ENCODE measurements at places on chromosomes 2 and 18.

DNA sequence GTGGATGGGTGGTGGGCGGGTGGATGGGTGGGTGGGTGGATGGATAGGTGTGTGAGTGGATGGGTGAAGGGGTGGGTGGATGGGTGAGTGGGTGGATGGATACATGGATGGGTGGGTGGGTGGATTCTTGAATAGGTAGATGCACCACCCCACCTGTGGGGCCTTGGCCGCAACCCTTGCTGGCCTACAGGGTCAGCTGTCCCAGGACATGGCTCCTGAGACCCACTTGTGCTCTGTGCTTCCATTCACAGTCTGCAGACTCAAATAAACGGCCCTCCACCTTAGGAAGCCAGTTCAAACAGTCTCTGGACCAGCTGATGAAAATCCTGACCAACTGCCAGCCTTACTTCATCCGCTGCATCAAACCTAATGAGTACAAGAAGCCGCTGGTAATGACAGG lies 54.4 kb downstream of the MYO7B start:
- DNase-seq = no peak

- no peak for DNase-seq
These were observed 493.7 kb downstream of the TMX3 start for GRCh38 chr18:68221111-68221724.

GRCh38 chr2:39188960-39189494 lies 54.7 kb downstream of the CDKL4 start:
- DNase-seq = no peak

DNA sequence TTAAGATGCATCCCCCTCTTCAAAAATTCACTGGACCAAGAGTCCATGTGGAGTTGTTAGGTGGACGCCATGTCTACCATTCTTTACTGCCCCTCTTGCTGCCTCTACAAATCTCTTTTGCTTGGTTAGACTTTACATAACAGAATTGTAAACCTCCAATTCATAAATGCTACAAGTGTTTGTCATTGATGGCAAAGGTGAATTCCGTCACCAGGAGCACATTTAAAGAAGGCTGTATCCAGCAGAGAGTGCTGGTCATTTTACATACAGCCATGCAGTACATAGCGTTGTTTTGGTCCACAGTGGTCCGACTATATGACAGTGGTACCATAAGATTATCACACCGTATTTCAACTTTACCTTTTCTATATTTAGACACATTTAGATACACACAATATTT lies 274.5 kb downstream of the MYCN start:
- no peak for DNase-seq

DNA sequence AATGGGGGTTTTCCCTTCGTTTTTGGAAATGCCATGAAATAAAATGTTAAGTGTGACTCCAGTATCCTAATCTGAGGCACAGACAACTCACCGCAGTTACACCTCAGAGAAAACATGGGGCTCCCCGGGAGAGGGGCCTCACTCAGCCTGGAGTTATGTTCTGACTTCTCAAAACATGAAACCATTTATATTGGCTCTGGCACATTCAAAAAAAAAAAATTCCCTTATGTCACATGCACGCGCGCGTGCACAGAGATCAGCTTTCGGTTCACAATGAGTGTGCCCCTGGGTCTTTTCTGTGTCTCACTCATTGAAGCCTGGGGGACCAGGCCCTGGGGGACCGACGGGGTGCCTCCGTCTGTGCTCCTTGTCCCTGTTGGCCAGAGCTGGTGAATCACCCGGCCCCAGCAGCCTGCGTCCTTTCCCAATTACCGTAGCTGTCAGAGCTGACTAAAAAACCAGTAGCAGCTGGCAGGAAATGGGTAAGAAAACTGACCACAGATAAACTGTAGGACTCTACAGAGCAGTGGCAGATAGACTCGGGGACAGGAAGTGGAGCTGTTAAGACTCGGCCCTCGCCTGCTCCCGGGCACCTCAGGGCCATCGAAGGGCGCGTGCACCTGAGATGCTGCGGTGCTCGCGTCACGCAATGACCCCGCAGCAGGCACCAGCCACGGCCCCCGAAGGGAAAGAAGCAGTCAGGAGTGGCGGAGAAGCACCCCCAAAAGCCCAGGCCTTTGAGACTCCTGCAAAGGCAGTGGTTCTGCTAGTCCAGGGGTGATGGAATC lies 138.3 kb upstream of the ID2 start:
- no peak for DNase-seq

- DNase-seq = no peak
These were observed 10.5 kb downstream of the PCARE start for GRCh38 chr2:29063646-29064345.

DNA sequence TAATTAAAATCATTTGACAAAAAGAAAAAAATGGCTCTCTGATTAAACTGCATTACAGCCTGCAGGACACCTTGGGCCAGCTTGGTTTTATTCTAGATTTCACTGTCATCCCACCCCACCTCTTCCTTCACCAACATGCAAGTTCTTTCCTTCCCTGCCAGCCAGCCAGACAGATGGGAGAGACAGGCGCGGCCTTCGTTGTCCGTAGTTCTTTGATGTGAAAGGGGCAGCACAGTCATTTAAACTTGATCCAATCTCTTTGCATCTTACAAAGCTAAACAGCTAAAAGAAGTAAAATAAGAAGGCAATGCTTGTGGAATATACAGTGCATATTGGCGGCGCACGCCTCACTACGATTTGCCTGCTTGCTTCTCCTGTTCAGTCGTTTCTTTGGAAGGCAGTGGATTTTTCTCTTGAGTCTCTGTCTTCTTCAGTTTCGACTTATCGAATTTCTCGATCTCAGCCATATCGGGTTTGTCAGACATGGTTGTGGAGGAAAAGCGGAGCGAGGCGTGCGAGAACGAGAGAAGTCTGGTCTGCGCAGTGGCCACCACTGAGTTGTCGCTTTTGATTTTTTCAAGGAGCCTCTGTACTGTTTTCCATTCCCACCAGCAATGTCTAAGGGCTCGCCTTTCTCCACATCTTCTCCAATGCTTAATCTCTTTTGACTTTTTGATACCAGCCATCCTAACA lies 22.4 kb downstream of the COLEC11 start:
- DNase-seq = no peak

DNA sequence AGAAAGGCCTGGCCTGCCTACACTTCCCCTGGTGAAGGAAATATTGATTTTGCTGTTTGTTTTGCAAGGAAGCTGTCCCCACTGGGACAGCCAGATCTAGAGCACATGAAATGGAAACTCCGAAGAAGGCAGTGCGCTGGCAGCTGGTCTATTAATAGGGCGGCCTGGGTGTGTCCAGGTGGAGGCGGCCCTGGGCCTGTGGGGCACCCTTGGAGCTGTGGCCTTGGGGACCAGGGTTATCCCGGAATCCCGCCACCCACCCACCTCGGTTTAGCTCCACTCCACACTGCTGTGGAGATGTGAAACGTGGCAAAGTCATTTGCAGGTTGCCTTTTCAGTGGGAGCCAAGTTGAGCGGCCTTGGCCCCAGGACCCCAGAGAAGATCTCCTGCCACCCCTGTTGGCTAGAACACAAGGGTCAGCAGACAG lies 204.3 kb downstream of the KLHL29 start:
- no peak for DNase-seq

DNA sequence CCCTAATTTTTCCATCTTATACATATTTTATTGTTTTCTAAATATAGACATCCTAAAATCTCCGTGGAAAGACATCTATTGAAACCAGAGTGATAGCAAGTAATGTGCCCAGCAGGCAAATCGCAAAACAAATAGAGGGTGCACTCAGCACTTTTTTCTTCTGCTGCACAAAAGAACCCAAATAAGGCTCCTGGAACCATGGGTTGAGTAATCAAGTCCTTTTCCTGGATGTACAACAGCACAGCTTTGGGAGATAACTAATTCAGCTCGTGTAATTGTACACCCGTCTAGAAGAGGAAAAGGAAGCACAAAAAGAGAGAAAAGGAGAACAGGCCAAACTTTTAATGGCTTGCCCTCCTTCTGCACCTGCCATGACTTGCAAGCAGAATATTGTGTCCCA lies 126.9 kb upstream of the TLK1 start:
- no peak for DNase-seq

GRCh38 chr2:17355608-17356329 lies 162.5 kb downstream of the RAD51AP2 start:
- DNase-seq = no peak
